ENCODE measurements at places on chromosomes 1 and 21. TPM values are rescaled to one million over a fixed set of nuclear protein-coding genes. Genes with fewer than 3 reads are reported as not detected.
A peak's percentile ranks its signal among the peaks of the same experiment; 100 is the strongest.

GRCh38 chr1:187605736-187606135 lies 777.0 kb downstream of the PLA2G4A start:
- no peak for DNase-seq

DNA sequence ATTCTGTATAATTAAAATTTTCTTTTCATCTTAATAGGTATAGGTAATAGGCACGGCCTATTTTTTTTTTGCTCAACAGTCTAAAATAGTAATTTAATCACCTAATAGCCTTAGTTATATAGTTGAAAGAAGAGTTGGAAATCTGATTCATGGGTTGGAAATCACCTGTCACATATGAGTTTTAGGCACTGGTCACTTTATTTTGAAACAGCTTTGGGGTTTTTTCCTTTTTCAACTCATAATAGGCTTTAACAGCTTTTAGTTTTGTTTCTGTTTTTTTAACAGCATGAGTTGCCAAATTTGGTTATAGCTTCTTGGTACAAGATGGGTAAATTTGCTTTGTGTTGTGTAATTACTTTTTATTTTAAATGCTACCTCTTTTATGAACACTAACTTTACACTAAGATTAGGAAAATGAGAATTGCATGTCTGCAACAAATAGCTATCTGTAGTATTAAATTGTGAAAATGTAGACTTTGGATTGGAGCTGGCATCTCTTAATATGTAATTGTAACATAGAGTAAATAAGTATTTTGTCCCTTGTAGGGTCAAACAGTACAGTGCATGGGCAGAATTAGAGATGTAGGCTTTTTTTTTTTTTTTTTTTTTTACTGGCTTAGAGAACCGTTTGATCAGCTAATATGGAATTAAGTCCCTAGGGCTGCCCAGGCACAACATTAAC lies 109.8 kb downstream of the OSBPL9 start:
- DNase-seq, result no peak

- no peak for DNase-seq
These were observed 3.0 kb upstream of the SOD1 start for GRCh38 chr21:31656199-31657095.

GRCh38 chr1:183310753-183311479 lies 107.3 kb downstream of the NMNAT2 start:
- DNase-seq, result peak; percentile 66

DNA sequence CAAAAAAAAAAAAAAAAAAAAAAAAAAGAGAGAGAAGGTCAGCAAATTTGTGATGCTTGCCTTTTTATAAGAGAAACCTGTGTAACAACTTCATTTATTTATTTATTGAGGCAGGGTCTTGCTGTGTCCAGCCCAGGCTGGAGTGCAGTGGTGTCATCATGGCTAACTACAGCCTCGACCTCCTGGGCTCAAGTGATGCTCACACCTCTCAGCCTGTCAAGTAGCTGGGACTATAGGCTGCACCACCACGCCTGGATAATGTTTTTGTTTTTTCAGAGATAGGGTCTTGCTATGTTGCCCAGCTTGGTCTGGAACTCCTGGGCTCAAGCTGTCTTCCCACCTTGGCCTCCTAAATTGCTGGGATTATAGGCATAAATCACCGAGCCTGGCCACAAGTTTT lies 42.4 kb downstream of the DHCR24 start:
- DNase-seq, result no peak

- peak; percentile 88 for DNase-seq
These were observed 1.9 kb upstream of the ZSCAN20 start for GRCh38 chr1:33470495-33471012.

ELOA gene
- polyA plus RNA-seq, result 14.0 TPM

ZNF695 gene
- polyA plus RNA-seq, result not detected

GRCh38 chr1:180057883-180058396 lies 96.7 kb upstream of the QSOX1 start:
- no peak for DNase-seq

DNA sequence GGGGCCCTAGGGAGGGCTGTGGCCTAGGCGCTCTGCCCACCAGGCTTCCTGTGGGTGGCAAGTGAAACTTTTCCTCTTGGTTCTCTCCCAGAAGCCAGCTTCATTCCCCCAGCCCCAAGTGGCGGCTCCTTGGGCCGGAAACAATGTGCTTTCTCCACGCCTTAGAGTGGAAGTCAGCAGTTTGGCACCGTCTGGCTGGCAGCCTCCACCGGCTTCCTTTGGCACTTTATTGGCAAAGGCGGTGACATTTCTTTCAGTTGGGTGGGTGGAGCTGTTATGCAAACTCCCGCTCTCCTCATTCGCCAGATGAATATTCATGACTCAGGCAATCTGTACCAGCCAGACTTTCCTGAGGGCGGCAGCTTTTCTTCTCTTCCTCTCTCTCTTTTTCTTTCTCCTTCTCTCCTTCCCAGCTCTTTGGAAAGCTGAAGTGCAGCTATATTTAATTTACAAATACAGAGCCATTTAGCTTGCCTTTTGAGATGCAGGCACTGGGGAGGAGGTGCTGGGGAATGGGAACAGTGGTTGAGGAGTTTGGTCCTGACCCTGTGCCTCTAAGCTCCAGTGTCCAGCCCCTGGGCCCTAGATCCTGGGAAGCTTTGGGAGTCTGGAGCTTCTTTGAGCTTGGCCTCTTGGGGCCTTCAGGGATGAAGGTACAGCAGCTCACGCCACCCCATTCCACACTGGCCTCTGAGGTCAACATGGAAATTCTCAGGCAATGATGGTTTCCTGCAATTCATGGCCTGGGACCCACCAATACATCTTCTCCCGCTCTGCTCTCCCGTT lies 67.8 kb upstream of the POU3F1 start:
- DNase-seq, result peak; percentile 81

- no peak for DNase-seq
These were observed 66.7 kb upstream of the DPT start for GRCh38 chr1:168795681-168796080.

DNA sequence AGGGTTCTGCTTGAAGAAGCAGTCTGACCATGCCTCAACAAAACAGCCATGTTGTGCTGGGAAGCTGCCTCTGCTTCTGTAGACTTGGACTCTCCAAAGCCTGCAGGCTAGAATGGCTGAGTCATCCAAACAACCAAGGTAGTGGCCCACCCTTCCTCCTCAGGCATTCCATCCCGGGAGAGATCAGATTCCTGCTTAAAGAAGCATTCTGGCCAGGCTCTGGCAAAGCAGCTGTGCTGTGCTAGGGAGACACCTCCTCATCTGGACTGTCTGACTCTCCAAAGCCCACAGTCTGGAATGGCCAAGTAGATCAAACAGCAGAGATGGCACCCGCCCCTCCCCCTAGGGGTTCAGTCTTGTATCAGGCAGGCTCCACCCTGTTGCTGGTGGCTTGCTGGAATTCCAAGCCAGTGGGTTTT lies 38.3 kb upstream of the F3 start:
- DNase-seq, result peak; percentile 55

- no peak for DNase-seq
These were observed 62.9 kb downstream of the TEX35 start for GRCh38 chr1:178575611-178576361.

- DNase-seq, result peak; percentile 73
These were observed 30.3 kb downstream of the SERTAD4 start for GRCh38 chr1:210262897-210263272.

DNA sequence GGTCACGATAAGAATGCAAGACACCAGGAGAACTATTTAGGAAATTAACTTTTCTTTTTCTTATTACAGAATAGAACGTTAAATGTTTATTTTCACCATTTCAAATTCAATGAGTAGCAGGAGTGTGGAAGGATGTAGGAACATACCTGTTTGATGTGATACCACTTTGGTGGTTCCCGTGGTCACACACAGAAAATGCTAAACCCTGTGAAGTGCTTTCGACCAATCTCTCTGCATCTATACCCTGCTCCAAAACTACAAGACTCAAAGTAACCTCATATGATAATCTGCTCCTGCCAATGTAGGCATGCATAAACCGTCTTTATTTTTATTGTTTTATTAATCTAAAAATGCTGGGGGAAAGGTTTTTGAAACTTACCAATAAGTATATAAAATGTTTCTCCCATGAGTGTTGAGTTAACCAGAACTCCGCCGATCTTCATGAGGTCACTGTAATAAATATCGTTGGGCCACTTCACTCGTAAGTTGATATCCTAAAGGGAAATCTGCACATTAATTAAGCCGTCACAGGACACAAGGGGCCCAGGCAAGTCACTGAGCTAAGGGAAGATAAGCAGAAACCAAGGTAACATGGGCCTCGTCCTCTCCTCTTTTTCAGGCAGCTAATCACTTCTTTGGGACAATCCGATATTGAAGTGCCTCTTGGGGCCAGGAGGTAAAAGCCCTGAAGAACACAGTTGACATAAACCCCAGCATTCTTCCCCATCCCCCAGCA lies 60.6 kb downstream of the SIM2 start:
- no peak for DNase-seq

HOOK1 gene
- 2.8 TPM for polyA plus RNA-seq

DNAI4 gene
- polyA plus RNA-seq, result 2.9 TPM

DNA sequence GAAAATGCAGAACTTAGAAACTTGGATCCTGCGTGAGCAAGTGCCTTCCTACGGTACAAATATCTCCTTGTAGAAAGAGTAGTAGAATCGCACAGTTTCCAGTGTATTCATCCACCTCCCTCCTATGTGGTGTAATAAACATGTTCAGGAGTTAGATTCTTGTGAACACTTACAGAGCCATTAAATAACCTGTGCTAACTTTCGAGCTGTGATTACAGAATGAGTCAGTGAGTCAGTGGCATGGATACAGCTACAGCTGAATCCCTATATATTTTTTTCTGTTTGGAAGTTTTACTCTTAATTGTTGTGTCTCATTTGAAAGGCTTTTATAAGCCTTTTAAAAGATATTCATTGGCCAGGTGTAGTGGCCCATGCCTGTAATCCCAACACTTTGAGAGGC lies 148.7 kb downstream of the EDEM3 start:
- DNase-seq, result no peak

GRCh38 chr21:35882791-35883240 lies 177.5 kb downstream of the SETD4 start:
- no peak for DNase-seq
